ELF-1 (cell line): ENCODE measurements at places on chromosomes 3 and 15.

- no peak for DNase-seq
These were observed 85.6 kb upstream of the POU1F1 start for GRCh38 chr3:87361956-87362355.

GRCh38 chr3:46479021-46479420 lies 14.3 kb upstream of the LTF start:
- DNase-seq, result no peak

- peak; percentile 23 for DNase-seq
These were observed 47.6 kb downstream of the SHOX2 start for GRCh38 chr3:158058495-158059130.

GRCh38 chr15:34900748-34901147 lies 68.8 kb downstream of the AQR start:
- no peak for DNase-seq

DNA sequence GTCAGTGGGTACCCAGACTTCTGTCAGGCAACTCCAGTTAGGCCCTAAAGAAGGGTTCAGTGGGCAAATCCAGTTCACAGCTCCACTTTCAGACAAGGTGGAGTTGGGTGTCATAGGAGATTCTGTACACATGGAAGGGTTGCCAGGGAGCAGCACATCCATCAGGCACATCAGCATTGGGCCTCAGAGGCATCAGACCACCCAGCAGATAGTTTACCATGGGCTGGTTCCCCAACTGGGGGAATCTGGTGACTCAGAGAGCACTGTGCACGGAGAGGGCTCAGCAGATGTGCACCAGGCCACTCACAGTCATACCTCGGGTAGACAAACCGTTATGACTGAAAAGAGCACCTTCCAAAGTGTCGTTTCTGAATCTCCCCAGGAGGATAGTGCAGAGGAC lies 27.2 kb downstream of the SYNM start:
- DNase-seq, result no peak

DNA sequence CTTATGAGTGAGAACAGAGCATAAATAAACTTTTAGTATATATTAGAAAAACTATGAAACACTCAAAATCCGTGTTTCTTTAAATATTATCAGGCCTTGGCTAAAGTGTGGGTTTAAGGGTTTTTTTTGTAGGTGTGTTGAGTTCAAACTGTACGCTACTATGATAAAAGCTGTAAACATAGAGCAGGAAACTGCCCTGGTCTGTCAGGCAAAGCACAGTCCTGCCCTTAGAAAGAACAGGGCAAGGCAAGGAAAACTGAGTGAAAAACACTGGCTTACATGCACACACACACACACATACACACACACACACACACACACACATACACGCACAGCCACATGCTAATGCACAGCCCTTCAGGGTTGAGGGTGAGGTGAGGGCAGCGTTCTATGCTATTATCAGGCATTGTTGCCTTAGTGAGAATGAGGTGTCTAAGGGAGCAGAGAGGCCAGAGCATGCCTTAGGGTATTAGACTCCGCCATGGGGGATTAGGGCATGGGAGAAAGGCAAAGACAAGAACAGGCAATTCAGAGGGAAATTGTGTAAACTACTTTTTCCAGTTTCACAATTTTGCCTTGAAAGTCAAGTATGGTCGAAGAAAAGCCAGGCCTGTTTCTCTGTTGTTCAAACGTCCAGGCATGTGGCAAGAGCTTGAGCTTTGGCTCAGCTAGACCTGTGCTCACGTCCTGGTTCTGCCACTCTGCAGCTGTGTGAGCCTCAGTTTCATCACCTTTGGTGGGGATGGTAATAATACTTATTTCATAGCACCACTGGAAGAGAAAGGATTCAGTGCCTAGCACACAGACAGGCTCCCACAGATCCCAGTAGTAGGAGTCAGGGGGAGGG lies 36.3 kb upstream of the TPM1 start:
- peak; percentile 67 for DNase-seq

DNA sequence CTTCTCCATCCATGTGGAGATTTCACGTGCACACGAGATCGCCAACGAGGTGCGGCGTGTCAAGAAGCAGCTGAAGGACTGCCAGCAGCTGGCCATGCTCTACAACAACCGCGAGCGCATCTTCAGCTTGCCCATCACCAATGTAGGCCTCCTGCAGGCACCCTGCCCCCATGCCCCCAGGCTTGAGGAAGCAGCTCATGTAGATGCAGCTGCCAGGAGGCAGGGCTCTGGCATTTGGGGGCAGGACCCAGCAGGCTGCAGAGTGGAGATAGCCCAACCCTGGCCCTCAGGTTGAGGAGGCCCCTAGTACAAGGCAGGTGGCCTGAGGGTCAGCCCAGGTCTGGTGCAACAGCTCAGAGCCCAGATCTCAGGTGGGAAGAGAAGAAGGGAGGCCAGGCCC lies 36.4 kb downstream of the DNAH1 start:
- no peak for DNase-seq

DNA sequence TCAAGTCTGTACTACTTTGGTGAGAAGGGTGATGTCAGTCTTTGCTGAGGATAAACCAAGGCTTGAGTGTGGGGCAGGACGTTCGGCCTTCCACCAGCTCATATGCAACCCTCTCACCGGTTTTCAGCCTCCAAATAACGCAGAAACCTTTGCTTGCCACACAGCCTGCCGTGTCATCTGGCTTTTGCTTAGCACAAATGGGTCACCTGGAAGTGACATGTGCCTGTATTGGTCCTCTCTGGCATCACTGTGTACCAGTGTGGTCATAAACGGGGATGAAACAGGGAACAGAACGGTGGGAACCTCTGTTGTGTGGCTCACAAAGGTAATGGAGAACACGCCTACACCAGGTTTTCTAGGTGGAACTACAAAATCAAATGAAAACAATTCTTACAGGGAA lies 7.1 kb downstream of the POMGNT2 start:
- DNase-seq, result no peak

- no peak for DNase-seq
These were observed 130.8 kb downstream of the NEO1 start for GRCh38 chr15:73183071-73183470.

GRCh38 chr3:17386432-17386831 lies 356.0 kb downstream of the TBC1D5 start:
- no peak for DNase-seq

DNA sequence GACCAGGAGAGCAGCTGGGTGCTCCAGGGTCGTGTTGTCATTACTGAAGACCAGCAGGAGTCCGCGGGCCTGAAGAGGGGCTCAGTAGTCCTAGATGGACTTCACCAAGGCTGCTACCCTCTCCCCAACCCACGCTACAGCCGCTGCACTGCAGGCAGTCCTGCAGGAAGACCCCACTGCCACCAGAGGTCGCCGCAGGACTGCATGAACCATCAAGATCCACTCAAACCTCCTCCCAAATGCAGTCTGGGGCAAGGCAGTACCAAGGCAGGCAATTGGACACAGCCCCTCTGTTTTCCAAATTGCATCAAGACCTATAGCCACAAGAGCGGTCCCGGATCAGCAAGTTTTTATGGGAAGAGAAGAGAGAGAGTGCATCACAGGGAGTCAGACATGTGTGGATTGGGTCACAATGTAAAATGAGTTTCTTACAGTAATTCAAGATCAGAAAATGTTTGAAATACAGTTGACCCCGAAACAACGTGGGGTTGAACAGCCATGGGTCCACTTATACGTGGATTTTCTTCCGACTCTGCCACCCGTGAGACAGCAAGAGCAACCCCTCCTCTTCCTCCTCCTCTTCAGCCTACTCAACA lies 46.7 kb downstream of the DZIP1L start:
- peak; percentile 91 for DNase-seq

GRCh38 chr15:50523851-50524251 lies 22.6 kb downstream of the USP50 start:
- no peak for DNase-seq

DNA sequence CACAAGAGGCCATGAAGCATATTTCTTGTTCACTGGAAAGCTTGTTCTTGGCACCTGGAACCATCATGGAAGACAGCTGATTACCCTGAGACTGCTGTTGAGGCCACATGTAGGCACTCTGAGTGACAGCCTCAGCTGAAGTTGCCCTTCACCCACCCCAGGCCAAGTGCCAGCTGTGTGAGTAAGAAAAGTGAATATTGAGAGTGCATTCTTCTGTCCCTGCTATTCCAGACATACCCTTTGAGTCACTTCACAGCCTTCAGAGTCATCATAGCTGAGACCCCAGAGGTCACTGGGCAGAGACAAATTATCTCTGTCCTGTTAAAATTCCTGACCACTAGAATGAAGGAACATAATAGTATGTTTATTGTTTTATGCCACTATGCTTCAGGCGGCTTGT lies 79.6 kb downstream of the NFKBIZ start:
- DNase-seq, result no peak

GRCh38 chr15:82742134-82742533 lies 32.5 kb upstream of the AP3B2 start:
- DNase-seq, result peak; percentile 9

GRCh38 chr15:69158201-69158842 lies 2.1 kb upstream of the GLCE start:
- DNase-seq, result no peak

- no peak for DNase-seq
These were observed 15.4 kb downstream of the SRGAP3 start for GRCh38 chr3:9233814-9234600.

DNA sequence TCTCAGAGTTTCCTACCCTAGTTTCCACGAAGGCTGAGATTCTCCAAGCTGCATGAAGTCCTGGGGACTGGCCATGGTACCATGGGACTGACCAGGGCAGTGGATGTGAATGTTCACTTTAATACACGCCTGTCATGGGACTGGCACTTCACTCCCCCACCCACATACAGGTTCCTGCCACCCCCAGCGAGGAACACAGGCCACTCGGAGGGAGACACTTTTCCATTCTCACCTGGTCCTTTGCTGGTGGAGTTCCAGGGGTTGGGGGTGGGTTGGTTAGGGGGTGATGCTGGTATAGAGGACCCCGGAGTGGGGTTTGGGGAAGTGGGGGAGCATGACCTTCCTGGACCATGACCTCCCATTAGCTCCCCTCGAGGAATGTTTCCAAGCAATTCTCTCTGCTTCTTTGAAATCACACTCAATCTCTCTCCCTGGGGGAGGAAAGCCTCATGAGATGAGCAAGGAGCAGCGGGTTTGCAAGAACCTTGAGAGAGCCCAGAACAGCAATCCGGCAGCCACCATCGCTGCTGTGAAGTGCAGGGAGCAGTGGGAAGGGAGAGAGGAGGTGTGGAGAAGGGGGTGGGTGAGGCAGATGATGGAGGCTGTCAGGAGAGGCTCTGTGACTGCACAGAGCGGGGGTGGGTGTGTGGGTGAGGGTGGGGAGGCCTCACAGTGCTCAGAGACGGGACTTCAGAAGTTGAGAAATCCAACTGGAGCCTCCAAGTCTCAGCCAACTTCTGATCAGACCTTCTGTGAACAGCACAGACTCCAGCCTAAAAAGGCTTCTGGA lies 69.7 kb downstream of the ADCY5 start:
- DNase-seq, result no peak

GRCh38 chr3:187982142-187982541 lies 171.8 kb upstream of the LPP start:
- no peak for DNase-seq

- no peak for DNase-seq
These were observed 5.2 kb downstream of the GLCE start for GRCh38 chr15:69165637-69166025.

- DNase-seq, result no peak
These were observed 57.7 kb downstream of the LIPC start for GRCh38 chr15:58489289-58490085.

DNA sequence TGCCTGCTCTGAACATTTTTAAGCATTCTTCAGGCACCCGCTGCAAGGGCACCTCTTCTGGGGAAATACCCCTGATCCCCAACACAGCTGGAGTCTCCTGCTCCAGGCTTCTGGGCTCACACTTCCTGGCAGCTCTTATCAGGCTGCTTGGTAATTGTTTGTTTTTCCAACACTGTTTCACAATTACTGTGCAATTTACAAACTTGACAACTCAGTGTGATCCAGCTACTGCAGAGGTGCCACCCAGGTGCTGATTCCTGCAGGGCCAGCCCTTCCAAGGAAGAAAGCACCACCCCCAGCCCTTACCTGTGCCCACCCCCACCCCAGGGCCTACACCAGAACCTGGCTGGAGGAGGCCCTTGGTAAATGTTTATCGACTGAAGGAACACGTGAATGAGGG lies 66.5 kb downstream of the MAGEF1 start:
- DNase-seq, result peak; percentile 43

- no peak for DNase-seq
These were observed 49.2 kb downstream of the SLMAP start for GRCh38 chr3:57805266-57805665.

GRCh38 chr3:13657660-13658435 lies 108.9 kb downstream of the FBLN2 start:
- peak; percentile 62 for DNase-seq

GRCh38 chr3:10772271-10773161 lies 43.5 kb upstream of the SLC6A11 start:
- DNase-seq, result peak; percentile 33

DNA sequence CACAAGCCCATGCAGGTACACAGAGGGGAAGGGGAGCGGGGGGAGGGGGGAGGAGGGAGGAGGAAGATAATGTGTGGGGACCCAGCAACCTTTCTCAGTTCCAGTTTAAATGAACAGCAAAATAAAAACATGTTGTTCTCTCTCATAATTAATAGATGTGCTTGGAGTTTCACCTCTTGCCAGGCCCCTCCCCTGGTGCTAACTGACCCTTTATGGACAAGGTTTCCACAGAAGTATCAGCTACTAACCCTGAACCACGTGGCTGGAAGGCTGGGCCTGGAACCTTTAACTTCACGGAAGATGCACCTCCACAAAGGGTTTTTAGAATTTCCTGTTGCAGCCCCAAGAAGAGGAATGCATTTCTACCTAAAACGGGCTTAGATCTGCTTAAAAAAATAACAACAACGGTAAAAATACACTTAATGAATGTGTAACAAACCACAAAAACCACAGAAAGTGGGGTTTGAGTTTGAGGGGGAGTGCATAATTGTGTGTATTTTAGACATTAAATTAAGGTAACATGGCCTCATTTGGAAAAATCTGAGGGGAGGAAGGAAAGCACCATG lies 14.8 kb upstream of the SMAD3 start:
- DNase-seq, result no peak

DNA sequence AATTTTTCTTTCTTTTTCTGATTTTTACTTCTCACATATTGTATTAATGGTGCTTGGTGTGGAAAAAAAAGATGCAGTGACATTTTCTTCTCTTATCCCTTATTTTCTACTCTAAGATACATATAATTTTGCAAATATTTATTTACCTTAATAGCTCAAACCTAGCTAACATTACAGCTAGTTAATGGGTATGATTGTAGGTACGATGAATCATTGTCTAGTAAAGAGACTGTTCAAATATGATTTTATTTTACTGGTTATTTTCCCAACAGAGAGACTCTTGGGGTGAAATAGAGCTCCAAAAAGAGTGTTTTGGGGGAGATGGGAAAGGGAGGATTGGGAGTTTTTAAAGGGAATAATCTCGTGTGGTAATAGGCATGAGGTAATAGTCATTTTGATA lies 206.0 kb downstream of the RBMS3 start:
- no peak for DNase-seq

GRCh38 chr15:65369651-65370050 lies 8.2 kb downstream of the IGDCC3 start:
- DNase-seq, result no peak

- DNase-seq, result peak; percentile 21
These were observed 11.2 kb downstream of the SOX2 start for GRCh38 chr3:181722766-181723425.
